ENCODE measurements at places on chromosomes 11 and 22.

DNA sequence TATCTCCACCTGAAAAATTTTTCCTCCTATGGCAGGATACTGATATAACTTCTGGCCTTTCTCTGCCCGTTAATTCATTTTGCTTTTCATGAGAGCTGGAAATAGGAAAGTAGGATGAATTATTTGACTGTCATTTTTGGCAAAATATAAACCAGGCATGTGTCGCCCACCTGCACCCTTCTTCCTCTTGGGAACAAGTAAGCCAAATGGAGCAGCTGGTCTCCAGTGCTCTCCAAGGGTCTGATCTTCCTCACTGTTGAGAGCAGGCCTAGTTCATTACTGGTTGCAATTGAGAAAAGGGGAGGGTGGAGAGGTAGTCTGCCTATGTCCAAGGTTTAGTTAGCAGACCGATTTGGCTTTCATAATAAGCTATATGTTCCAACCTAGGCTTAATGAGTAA, 582.2 kb downstream of the DLG2 start:
- DNase-seq, result no peak

GRCh38 chr11:2258501-2259465, 11.6 kb downstream of the ASCL2 start:
- DNase-seq, result peak; percentile 45

DNA sequence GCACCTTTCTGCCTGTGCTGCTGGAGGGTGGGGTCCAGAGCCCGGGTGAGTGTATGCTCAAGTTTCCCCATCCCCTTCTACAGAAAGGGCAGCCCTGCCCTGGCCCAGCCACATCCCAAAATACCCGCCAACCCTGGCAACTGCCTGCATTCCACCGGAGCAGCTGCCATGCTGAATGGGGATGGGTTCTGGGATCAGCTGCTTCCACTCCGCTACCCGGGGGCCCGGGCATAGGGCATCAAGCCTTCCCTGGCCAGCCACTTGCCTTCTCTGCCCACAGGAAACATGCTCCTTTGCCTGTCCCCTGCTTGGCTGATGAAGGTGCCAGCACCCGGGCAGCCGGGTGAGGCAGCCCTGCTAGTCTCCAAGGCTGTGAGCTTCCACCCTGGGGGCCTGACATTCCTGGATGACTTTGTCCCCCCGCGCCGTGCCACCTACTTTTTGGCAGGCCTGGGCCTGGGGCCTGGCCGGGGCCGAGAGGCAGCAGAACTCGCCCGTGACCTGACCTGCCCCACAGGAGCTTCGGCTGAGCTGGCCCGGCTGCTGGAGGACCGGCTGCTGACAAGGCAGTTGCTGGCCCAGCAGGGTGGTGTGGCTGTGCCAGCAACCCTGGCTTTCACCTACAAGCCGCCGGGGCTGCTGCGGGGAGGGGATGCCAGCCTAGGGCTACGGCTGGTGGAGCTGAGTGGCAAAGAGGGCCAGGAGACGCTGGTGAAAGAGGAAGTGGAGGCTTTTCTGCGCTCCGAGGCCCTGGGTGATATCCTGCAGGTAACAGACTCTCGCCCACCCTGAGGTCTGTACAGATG, 3.2 kb downstream of the CARNS1 start:
- DNase-seq, result no peak

DNA sequence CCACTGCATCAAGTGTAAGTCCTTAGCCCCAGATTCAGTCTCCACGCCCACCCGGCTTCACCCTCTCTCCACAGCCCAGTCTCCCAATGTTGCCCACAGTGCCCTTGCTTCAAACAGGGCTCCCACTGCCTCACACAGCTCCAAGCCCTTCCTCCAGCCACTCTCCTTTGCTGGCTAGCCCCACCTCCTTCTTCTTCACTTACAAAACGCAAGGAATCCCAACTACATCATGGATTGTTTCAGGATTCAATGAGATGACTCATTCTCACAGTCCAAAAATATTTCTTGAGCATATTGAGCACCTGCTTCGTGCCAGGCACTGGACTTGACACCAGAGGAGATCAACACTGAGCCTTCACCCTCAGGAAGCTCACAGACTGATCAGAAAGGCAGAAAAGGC, 533.5 kb downstream of the BUD13 start:
- no peak for DNase-seq

GRCh38 chr11:84817998-84818397, 809.1 kb downstream of the DLG2 start:
- peak; percentile 47 for DNase-seq

DNA sequence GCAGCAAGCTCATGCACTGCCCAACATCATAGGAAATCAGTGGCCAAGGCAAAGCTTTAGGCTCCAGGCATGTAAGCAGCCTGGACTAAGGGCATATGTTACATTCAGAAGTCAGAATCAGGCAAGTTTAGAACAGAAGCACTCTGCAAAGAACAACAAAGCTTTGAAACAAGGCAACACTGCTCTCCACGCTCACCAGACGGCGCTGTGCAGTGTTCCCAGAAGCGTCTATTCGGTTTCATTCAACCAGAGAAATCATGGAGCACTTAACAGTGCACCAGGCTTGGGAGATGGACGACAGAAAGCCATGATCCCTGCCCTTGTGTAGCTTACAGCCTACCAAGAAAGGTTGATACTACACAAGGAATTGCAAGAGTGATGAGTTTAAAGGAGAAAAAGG, 555.8 kb downstream of the BUD13 start:
- no peak for DNase-seq

DNA sequence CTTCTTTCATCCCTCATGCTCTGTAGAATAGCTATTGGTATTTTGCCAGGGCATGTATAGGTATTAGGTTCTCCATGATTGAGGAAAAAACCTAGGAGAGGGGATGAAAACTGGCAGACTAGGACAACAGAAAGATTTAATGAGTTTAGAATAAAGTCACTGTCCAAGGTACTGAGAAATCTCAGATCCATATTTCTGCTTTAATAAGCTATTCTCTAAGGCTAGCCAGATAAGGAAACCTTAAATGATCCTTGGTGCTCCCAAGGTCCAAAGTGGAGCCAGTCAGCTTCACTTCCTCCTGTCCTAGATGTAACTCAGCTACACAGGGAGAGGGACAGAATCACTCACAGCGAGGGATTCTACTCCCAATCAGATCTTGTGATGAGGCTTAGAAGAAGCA, 13.7 kb upstream of the CSNK2A3 start:
- no peak for DNase-seq

- no peak for DNase-seq
Measured at GRCh38 chr11:64093233-64094039, 57.7 kb downstream of the FLRT1 start.

GRCh38 chr11:92852946-92853345, 116.5 kb upstream of the MTNR1B start:
- peak; percentile 78 for DNase-seq

- DNase-seq, result no peak
Measured at GRCh38 chr11:35116762-35117640, 22.0 kb upstream of the CD44 start.

GRCh38 chr11:111358038-111359001, 20.8 kb downstream of the POU2AF1 start:
- no peak for DNase-seq

DNA sequence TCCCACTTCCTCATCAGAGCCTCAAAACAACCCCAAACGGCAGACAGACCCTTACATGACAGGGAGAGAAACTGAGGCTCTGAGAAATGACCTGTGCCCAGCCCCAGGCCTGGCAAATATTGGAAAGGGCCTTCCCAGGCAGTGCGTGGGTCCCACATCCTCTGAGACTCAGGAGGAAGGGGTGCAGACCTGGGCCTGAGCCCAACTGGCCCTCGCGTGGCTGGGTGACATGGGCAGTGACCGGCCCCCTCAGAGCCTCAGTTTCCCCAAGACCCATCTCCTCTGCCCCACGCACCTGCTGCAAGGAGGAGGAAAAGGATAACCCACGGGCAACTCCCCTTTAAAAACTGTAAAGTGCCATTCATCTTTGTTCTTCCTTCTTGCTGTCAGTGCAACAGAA, 35.6 kb downstream of the ELFN2 start:
- DNase-seq, result no peak

- peak; percentile 40 for DNase-seq
Measured at GRCh38 chr11:119484741-119485605, 62.0 kb upstream of the THY1 start.

DNA sequence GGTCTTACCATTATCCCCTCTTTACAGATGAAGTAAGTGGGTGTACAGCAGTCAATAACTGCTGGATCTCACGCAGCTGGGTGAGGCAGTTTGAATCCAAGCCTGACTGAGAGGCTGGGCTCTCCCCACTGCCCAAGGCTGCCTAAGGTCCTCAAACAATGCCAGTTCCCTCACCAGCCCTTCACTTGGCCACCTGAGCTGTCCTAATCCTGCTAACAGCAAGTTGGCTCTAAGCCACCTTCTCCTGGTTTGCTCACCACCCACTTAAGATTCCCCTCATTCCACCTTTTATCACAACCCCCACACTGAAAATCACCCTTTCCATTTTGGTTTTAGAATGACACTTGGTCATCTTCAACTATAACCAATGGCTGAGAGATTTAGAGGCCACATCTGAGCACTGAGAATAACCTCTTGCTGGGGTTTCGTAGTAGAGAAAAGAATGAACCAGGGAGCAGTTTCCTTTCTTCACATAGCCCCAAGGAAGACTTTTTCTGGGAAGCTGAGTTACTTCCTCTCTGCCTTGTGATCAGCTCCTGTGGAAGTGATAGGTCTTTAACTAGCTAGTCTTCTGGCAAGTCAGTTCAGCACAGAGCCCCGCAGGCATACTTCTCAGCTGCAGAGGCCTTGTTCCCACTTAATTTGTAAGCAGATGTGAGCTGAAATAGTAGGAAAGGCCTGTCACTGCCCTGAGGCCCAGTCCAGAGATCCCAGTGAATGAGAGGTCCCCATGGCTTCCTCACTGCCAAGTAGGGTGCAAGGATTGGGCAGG, 57.8 kb upstream of the TTC12 start:
- no peak for DNase-seq

GRCh38 chr11:112555491-112556364, 295.1 kb upstream of the PLET1 start:
- DNase-seq, result no peak

DNA sequence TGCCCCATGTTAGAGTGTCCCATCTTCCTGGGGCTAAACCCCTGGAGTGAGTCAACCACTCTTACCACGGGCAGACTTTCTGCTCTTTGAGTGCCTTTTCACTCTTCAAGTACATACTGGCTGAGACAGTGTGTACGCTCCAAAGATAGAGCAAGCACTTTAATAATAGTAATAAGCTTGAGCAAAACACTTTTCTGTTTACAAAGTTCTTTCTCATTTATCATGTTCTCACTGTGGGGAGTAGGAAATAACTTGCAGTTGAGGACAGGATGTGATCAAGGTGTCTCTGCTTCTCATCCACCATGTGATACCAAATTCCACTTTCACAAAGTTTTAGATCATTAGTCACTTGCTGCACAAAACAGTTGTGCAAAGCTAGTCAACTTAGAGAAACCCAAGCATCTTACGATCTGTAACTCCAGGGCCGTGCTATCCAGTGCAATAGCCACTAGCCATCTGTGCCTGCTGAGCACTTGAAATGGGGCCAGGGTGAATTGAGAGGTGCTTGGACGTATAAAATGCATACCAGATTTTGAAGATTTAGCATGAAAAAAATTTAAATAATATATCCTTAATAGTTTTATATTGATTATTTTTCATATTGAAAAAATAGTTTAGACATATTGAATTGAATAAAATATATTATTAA, 135.3 kb downstream of the KIF18A start:
- DNase-seq, result no peak

DNA sequence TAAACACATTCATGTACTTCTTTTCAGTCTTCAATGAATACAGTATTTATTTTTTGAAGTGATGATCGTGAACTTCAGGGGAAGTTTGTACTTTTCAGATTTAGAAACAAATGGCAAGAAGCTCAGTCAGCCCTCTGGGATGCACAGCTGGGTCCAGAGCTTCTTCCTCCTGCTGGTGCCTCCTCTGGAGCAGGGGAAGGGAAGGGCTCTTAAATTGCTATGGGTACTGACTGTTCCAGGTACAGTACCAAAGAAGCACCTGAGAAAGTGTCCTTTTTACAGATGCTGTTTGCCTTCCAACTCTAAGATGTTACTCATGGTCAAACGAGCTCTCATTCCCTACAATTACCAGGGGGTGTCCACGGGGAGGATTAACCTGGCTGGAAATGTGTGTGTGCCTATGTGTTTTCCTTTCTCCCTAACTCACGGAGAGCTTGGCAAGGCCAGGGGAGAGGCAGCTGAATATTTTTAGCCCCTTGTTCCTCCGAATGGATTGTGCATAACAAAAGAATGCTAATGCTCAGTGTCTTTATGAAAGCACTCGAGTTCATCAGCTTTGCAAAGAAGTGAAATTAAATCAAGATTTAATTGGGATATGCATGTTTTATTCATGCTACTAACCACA, 313.7 kb upstream of the CADM1 start:
- DNase-seq, result no peak

Data from RWPE2 (cell line).